ENCODE measurements at places on chromosomes 16 and 17. TPM values are rescaled to one million over a fixed set of nuclear protein-coding genes. Genes with fewer than 3 reads are reported as not detected.

Gene SCN4A
- total RNA-seq: 0.10 TPM

Gene CHST6
- total RNA-seq: 2.9 TPM

- DNase-seq: no peak
Observed at GRCh38 chr17:49576088-49576916, 631 bp downstream of the NXPH3 start.

DNA sequence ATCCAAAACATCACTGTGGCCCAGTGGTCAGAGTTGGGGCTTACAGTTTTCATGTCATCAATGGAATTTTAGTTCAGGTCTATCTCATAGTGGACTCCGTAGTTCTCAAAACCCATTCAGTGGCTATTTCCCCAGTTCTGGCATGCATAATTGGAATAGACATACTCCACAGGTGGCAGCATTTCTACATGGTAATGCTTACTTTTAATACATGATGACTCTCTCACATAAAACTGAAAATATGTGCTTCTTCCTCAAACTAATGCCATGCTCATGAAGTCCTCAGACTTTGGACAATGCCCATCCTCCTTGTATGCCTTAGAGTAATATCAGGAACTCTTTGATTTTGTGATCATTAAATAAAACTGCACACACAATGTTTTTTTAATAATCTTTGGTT lies 857.4 kb upstream of the GOT2 start:
- no peak for DNase-seq

DNA sequence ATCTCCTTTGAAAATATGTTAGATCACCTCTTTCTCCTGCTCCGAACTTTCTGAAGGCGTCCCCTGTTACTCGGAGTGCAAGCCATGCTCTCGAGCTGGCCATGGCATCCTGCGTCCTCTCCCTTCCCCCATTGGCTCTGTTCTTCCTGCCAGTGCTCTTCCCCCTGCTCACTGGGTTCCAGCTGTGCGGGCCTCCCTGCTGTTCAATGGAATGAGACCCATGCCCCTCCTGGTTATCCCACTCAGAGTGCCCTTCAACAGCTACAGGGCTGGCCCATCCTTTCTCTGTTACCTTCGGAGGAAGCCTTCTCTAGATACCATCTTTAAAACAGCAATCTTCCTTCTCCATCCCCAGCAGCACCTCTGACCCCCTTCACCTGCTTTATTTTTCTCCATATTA lies 504.3 kb downstream of the MAF start:
- no peak for DNase-seq

GRCh38 chr16:63856537-63856936 lies 1265.3 kb downstream of the CDH11 start:
- no peak for DNase-seq
